ENCODE measurements at places on chromosomes 11 and 22.

DNA sequence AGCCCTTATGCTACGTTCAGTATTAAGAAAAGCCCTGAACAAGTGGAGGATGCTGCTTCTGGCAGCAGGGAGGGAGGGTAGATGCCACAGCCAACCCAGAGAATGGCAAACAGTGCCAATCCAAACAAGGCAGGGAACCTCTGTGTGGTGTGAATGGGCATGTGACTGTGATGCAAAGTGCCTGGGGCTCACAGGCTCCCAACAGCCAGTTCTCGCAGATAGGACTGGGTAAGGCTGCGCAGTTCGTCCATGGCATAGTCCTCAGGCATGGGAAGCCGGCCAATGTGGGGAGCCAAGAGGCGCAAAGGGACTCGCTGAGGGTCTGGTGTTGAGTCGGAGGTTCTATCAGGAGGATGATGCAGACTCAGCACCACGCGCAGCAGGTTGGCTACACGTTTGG, 4.8 kb upstream of the CHRNA10 start:
- peaks cover 24% of the 10 kb centered on the region for H3K36me3 ChIP-seq
- H3K27me3 ChIP-seq = no peaks in the 10 kb centered on the region
- no peak for DNase-seq
- H3K27ac ChIP-seq = no peak overlapping the region

DNA sequence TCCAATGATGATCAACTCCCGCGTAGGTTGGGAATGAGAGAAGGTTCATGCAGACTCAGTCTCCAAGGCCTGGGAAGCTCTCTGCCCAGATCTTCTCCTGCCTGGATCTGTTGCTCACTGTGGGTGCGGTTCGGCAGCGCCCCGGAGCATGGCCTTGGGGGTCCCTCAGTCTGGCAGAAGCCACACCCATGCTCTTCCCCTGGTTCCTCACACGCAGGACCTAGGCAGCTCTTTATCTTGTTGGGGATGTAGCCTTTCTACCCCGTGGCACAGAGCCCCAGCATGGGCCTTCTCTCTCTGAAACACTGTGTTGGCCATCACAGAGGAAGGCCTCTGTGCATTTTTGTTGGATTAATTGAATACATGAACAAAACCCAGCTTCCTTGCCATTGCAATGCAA, 1461.6 kb downstream of the BRD1 start:
- H3K4me3 ChIP-seq = no peak overlapping the region
- peaks cover 9% of the 10 kb centered on the region for H3K4me1 ChIP-seq
- H3K27ac ChIP-seq = no peak overlapping the region
- no peaks in the 10 kb centered on the region for H3K36me3 ChIP-seq
- no peak for DNase-seq

DNA sequence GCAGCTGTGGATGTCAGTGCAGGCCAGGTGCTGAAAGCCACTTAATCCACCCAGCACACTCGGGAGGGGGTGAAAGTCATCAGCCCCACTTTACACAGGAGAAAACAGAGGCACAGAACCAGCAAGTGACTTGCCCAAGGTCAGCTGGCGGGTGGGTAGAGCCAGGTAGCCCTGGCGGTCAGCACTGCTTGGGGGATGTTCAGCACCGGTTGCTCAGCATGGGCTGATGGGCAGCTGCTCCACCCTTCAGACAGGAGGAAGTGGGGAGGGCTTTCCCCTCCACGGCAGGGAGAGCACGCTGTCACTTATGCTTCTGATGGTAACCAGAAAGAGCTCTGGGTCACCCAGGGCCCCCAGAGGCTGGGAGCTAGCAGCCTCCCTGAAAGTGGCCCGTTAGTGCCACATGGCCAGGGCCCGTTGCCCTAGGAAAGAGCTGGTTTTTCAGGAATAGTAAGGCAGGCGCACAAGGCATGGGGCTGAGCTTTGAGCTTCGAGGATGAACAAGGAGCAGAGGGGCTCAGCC, 417.9 kb downstream of the CTTN start:
- DNase-seq = no peak
- H3K27ac ChIP-seq = no peak overlapping the region
- H3K36me3 ChIP-seq = no peaks in the 10 kb centered on the region
- no peaks in the 10 kb centered on the region for H3K27me3 ChIP-seq
- no peak overlapping the region for H3K4me3 ChIP-seq
- no peaks in the 10 kb centered on the region for H3K4me1 ChIP-seq

- H3K4me3 ChIP-seq = no peak overlapping the region
- no peak overlapping the region for H3K27ac ChIP-seq
- no peaks in the 10 kb centered on the region for H3K27me3 ChIP-seq
- no peak for DNase-seq
- H3K36me3 ChIP-seq = peaks cover 2% of the 10 kb centered on the region
- H3K4me1 ChIP-seq = no peaks in the 10 kb centered on the region
Measured at GRCh38 chr11:46710821-46711269, 8.2 kb upstream of the F2 start.

- H3K4me3 ChIP-seq = no peak overlapping the region
- no peak for DNase-seq
- H3K36me3 ChIP-seq = no peaks in the 10 kb centered on the region
- H3K27ac ChIP-seq = no peak overlapping the region
Measured at GRCh38 chr11:4926608-4927007, 2.5 kb upstream of the OR51G1 start.

GRCh38 chr22:50257041-50257440, 4.4 kb downstream of the MAPK12 start:
- no peak for DNase-seq
- H3K4me3 ChIP-seq = no peak overlapping the region
- no peaks in the 10 kb centered on the region for H3K27me3 ChIP-seq
- no peak overlapping the region for H3K27ac ChIP-seq
- no peaks in the 10 kb centered on the region for H3K36me3 ChIP-seq
- no peaks in the 10 kb centered on the region for H3K4me1 ChIP-seq

DNA sequence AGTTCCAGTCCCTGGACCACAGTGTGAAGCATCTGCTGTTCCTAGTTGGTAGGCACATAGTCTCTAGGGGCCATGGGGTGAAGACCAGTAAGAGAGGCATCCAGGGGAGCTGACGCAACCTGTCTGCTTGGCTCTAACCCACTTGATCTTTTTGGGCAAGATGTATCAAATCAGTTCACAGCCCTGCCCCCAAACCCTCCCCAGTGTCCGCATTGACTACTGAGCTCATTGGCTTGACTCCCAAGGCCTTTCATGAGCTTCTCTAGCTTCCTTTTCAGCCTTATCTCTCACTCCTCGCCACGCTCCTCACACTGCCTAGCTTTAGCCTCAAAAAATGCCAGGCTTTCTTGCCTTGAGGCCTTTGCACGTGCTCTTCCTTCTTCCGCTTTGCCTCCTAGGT, 29.7 kb upstream of the ABCC8 start:
- no peak overlapping the region for H3K27ac ChIP-seq
- no peaks in the 10 kb centered on the region for H3K36me3 ChIP-seq
- H3K4me1 ChIP-seq = no peaks in the 10 kb centered on the region
- H3K27me3 ChIP-seq = no peaks in the 10 kb centered on the region

DNA sequence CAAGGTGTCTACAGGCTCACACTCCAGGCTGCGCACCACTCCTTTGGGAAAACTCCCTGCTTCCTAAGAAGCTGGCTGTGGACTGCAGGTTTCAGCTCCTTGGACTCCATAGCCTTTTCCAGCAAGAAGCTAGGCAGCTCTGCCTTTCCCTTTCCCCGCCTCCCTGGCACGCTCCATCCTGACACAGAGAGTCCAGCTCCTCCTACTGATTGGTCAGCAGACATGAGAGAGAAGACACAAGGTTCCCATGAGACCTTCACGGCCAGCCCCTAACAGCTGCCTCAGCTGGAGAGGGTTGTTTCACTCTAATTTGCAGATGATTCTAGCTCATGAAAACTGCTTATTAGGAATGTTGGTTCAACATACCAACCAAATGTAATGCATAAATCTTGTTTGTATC, 27.6 kb downstream of the TENM4 start:
- peaks cover 2% of the 10 kb centered on the region for H3K4me1 ChIP-seq
- no peaks in the 10 kb centered on the region for H3K27me3 ChIP-seq
- no peak overlapping the region for H3K4me3 ChIP-seq

DNA sequence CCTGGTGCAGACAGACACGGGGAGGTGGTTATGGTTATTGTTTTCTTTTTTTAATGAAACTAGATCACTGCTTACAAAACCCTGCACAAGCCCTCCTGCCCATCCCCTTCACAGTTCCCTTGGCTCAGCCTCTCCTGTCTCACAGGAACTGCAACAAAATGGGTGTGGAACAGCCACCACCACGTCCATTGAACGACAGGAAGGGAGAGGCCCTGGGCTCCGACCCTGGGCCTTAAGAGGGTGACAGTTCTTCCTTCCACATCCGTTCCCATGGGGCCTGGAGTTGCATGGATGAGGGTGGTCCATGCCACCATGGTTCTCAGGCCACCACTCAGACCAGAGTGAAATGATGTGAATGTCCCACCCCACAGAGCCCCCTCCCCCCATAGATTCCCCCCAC, 15.7 kb downstream of the PRPF19 start:
- peaks cover 5% of the 10 kb centered on the region for H3K36me3 ChIP-seq
- DNase-seq = no peak
- H3K4me1 ChIP-seq = no peaks in the 10 kb centered on the region
- no peak overlapping the region for H3K27ac ChIP-seq
- H3K27me3 ChIP-seq = no peaks in the 10 kb centered on the region
- H3K4me3 ChIP-seq = no peak overlapping the region

Measured in mesendoderm (in vitro differentiated cells).